Muscle of leg (tissue), 16 donors: ENCODE measurements at places on chromosomes 3 and 15. TPM values are rescaled to one million over a fixed set of nuclear protein-coding genes. Genes with fewer than 3 reads are reported as not detected.
A peak's percentile ranks its signal among the peaks of the same experiment; 100 is the strongest.

The PLAAT1 gene
- polyA plus RNA-seq = 15.1 TPM

The AQP9 gene
- 0.09 TPM for polyA plus RNA-seq

The TRPM7 gene
- polyA plus RNA-seq = 22.8 TPM

The LDHAL6B gene
- 0.14 TPM for polyA plus RNA-seq

The AADAC gene
- 0.09 TPM for polyA plus RNA-seq

The CLSTN2 gene
- 2.6 TPM for polyA plus RNA-seq

The GPR176 gene
- polyA plus RNA-seq = 6.8 TPM

The CHL1 gene
- polyA plus RNA-seq = 4.5 TPM

The CPLX3 gene
- not detected for polyA plus RNA-seq

The MAP6D1 gene
- 26.8 TPM for polyA plus RNA-seq

The THAP10 gene
- polyA plus RNA-seq = 1.7 TPM

The SMCO1 gene
- polyA plus RNA-seq = 1.8 TPM

GRCh38 chr3:72745146-72745999, 102.9 kb downstream of the SHQ1 start:
- no peak overlapping the region for H3K4me3 ChIP-seq
- no peak for DNase-seq
- H3K4me1 ChIP-seq = peaks cover 5% of the 10 kb centered on the region
- H3K36me3 ChIP-seq = no peaks in the 10 kb centered on the region
- H3K27me3 ChIP-seq = peaks cover 3% of the 10 kb centered on the region

- no peaks in the 10 kb centered on the region for H3K4me1 ChIP-seq
- no peak overlapping the region for H3K27ac ChIP-seq
- H3K36me3 ChIP-seq = no peaks in the 10 kb centered on the region
Measured at GRCh38 chr3:28301688-28302087, 46.8 kb upstream of the ZCWPW2 start.

DNA sequence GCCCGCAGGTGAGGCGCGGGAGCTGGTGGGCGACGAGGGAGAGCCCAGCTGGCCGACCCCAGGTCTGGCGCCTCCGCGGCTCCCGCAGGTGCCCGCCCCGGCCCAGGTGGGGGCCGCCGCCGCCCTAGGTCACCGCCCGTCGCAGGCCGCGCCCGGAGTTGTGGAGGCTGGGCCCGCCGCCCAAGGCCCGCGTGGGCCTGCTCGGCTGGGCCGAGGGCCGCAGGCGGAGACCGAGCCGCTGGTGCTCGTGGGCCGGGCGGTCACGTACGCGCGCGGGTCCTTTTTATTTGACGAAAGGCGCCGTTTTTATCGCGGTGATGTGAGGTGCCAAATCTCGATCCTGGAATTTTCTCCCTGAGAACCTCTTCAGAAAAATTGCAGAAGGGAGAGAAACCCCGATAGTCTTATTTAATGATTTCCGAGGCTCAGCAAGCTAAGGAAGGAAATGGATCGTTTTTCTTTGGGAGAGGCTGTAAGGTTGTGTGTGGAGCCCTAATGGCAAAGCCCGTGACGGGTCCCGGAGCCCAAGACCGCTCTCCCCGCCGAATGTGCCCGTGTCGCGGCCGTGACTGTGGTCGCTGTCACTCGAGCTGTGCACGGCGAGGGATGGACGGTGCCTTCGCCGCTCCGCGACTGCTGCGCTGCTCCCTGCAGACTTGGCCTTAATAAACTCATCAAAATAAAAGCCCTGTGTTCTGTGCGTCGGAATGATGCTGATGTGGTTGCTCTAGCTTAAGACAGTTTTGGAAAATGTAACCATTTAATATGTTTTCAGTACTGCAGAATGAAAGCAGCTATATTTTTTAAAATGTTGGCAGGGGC, 612 bp downstream of the APPL1 start:
- H3K4me3 ChIP-seq = peak overlapping the region; percentile 91
- no peaks in the 10 kb centered on the region for H3K27me3 ChIP-seq

- no peaks in the 10 kb centered on the region for H3K4me1 ChIP-seq
- DNase-seq = peak; percentile 67
Measured at GRCh38 chr3:33131331-33132018, 17.7 kb downstream of the CRTAP start.

DNA sequence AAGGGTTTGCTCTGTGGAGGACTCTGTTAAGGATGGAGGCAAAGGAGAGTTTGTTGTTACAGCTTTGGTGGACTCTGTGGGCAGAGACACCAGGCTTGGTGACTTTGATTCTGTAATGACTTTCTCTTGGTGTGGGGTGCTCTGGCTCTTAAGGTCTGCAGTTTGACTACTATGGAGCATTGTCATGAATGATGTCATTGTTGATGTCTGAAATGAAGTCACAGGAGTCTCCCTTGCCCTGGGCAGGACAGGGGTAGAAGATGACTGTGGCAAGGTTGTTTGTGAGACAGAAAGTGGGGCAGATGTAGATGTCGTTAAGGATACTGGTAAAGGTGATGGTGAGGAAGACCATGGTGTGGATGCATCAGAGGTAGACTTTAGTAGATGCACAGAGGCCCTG, 42.7 kb downstream of the HEG1 start:
- no peak overlapping the region for H3K27ac ChIP-seq
- H3K36me3 ChIP-seq = peaks cover 63% of the 10 kb centered on the region
- DNase-seq = no peak
- H3K4me1 ChIP-seq = no peaks in the 10 kb centered on the region

DNA sequence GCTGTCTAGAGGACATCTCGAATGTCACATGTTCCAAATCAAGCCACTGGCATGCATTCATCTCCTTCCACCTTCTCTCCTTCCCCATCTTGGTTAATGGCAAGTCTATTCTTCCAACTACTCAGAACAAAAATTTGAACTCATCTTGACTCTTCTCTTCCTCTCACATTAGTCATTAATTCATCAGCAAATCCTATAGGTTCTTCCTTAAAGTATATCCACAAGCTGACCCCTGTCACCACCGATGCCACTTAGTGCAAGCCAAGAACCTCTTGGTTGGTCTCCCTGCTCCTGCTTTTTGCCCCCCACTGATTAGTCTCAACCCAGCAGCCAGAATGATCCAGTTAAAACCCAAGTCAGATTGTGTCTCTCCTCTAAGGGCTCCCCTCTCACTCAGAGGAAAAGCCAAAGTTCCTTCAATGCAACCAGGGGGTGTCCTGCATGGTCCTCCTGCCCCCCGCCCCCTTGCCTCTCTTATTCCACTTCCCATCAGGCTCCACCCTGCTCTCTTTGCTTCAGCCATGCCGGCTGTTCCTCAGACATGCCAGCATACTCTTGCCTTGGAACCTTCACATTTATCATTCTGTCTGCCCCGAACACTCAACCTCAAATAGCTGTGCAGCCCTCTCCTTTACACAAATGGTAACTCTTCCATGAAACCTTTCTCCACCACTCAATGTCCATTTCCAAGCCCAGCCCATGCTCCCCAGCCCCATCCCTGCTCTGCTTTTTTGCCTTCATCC, 1.0 kb upstream of the GALNT15 start:
- H3K4me1 ChIP-seq = peaks cover 42% of the 10 kb centered on the region
- no peak for DNase-seq
- no peaks in the 10 kb centered on the region for H3K36me3 ChIP-seq

DNA sequence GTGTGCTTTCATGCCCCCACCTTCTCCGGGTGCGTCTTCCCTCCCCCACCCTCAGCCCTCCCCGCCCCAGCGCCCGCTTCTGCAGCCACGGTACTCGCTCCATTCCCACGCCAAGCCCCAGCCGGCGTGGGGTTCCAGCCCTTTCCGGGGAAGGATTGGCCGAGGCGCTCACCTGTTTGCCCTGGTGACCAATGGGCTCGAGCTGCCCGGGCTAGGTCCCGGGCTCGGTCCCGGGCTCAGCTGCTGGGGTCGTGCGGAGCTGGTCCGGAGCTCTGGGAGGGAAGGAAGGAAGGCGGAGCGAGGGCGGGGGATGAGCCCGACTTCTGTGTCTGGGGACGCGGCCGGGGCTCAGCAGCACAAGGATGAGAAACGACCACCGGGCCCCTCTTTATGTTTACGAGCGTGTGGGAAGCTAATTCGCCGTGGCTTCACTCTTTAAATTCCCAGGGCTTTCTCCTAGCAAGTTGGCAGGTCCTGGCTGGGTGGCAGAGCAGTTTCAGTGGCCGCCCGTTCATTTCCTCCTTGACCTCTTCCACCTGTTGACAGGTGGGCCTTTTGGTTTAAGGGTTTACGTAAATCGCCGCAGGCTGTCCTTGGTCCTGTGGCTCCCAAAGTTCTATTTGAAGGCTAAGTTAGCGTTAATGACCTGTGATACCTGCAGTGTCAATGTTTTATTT, at the start of gene IGSF10:
TSS of gene IGSF10 (minus strand) at position 288 of the 677 bp plus-strand sequence. CDS start 2,352 bp downstream, outside the sequence.
- peaks cover 7% of the 10 kb centered on the region for H3K4me1 ChIP-seq
- no peaks in the 10 kb centered on the region for H3K36me3 ChIP-seq
- DNase-seq = peak; percentile 41
- peaks cover 10% of the 10 kb centered on the region for H3K27me3 ChIP-seq
- H3K4me3 ChIP-seq = peak within 1 kb of the TSS; percentile 46

GRCh38 chr3:151265166-151265565, 13.2 kb downstream of the P2RY14 start:
- peaks cover 9% of the 10 kb centered on the region for H3K4me1 ChIP-seq
- H3K36me3 ChIP-seq = no peaks in the 10 kb centered on the region
- H3K27me3 ChIP-seq = no peaks in the 10 kb centered on the region
- no peak overlapping the region for H3K27ac ChIP-seq
- no peak for DNase-seq
- H3K4me3 ChIP-seq = no peak overlapping the region

GRCh38 chr3:36729204-36730056, 34.9 kb downstream of the DCLK3 start:
- H3K4me3 ChIP-seq = no peak overlapping the region
- no peaks in the 10 kb centered on the region for H3K27me3 ChIP-seq
- DNase-seq = peak; percentile 69

DNA sequence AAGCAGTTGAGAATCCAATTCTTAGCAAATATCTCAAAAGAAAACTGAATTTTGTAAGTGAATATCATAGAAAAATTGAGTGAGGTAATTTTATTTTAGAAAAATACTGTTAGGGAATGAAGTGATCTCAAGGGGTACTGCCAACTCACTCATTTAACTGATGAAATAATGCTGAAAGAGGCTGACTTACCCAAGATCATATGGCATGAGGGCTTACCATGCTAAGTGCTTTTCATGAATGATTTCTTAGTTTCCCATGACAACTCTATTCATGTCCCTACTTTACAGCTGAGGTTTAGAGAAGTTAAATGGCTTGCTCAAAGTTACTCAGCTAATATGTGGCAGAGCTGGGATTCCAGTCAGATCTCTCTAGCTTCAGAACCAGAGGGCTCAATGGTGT, 30.6 kb downstream of the CCDC14 start:
- no peak for DNase-seq
- no peak overlapping the region for H3K27ac ChIP-seq
- no peak overlapping the region for H3K4me3 ChIP-seq
- no peaks in the 10 kb centered on the region for H3K4me1 ChIP-seq
